Activated T-cell treated with anti-CD3 and anti-CD28 coated beads, Interleukin-2, amount 50 U/mL, for 72 hours (primary cell): ENCODE measurements at places on chromosomes 3 and 15.

- no peak overlapping the region for H3K27ac ChIP-seq
- no peak for DNase-seq
Measured at GRCh38 chr3:17931131-17931530, 188.7 kb upstream of the TBC1D5 start.

DNA sequence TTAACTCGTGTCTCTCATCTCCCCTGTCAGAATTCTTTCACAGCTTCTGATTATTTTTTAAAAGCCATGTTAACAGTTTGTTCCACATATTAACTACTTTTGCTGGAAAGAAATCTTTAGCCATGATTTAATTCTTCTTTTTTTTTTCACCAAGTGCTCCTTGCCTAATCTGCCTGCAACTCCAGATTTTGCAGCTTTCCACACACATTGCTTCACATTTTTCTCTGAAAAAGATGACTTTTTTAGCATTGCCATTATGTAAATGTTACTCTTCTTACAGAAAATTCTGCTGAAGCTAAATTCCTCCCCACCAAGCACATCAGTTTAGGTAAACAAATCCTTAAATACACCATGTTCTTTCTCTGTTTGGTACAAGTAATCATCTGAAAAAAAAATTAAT, 23.4 kb upstream of the PPARG start:
- no peak overlapping the region for H3K27ac ChIP-seq
- no peaks in the 10 kb centered on the region for H3K36me3 ChIP-seq
- no peaks in the 10 kb centered on the region for H3K4me1 ChIP-seq
- H3K27me3 ChIP-seq: peaks cover 16% of the 10 kb centered on the region

DNA sequence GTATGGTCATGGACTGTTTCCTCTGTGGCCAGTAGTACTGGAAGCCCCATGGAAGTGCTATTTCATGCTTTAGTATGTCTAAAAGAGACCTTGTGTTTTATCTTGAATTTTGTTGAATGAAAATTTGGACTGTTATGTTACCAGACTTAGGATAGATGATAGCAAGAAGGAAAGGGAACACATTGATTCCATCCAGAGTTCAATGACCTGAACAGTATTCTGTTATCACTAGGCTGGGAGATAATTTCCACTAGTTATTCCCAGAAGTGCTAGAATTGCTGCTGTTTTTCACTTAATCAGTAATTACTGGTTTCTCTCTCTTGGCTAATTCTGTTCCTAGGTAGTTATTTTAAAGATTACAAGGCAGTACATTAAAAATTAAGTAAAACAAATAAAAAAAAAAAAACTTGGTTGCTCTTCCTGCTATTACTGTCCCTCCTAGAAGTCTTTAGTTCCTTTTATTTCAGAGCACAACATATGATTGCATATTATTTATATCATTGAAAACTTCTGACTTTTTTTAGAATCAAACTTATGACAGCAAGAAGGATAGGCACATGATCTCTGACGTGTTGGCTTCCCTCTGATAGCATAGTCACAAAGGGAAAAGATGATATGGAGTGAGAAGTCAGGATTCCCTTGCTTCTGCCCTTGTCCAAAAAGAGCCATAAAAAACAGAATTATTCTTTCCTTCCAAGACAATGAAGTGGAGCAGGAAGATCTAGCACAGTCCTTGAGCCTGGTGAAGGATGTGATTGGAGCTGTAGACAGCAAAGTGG, 72.2 kb downstream of the KLHL25 start:
- peak overlapping the region; percentile 4 for H3K4me3 ChIP-seq
- no peak for DNase-seq

- peaks cover 97% of the 10 kb centered on the region for H3K4me1 ChIP-seq
- H3K4me3 ChIP-seq: peak overlapping the region; percentile 67
- peak overlapping the region; percentile 94 for H3K27ac ChIP-seq
- no peaks in the 10 kb centered on the region for H3K27me3 ChIP-seq
- H3K36me3 ChIP-seq: peaks cover 20% of the 10 kb centered on the region
Measured at GRCh38 chr3:18660059-18660458, 234.9 kb upstream of the SATB1 start.

GRCh38 chr3:145118303-145118702, 1042.7 kb downstream of the PLOD2 start:
- H3K27ac ChIP-seq: no peak overlapping the region
- no peaks in the 10 kb centered on the region for H3K27me3 ChIP-seq
- no peak for DNase-seq
- H3K4me1 ChIP-seq: no peaks in the 10 kb centered on the region

- H3K27ac ChIP-seq: no peak overlapping the region
- no peak overlapping the region for H3K4me3 ChIP-seq
- H3K36me3 ChIP-seq: no peaks in the 10 kb centered on the region
- DNase-seq: no peak
- H3K27me3 ChIP-seq: peaks cover 25% of the 10 kb centered on the region
Measured at GRCh38 chr15:101449471-101450402, 39.8 kb downstream of the PCSK6 start.

DNA sequence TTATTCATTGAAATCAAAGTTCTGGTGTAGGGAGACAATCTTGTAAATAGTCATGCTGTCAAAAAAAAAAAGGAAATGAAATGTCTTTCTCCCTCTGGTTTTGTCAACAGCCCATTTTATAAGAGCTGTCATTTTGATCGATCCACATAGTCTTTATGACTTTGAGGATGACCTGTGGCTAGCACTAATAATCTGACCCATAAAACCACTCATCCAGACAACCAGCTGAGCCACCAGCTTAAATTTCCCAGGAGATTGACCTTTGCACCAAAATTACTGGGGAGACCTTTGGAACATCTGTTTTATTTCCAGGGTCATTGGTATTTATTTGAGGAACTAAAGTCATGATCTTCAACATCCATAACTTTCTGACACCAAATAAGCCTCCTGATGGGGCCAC, 98.5 kb upstream of the MME start:
- H3K27me3 ChIP-seq: no peaks in the 10 kb centered on the region
- no peaks in the 10 kb centered on the region for H3K4me1 ChIP-seq
